HepG2 (cell line): ENCODE measurements at places on chromosomes 3 and 15. TPM values are rescaled to one million over a fixed set of nuclear protein-coding genes. Genes with fewer than 3 reads are reported as not detected.
A peak's percentile ranks its signal among the peaks of the same experiment; 100 is the strongest.

TMCO5A gene
- total RNA-seq = not detected in 2 replicates

DNA sequence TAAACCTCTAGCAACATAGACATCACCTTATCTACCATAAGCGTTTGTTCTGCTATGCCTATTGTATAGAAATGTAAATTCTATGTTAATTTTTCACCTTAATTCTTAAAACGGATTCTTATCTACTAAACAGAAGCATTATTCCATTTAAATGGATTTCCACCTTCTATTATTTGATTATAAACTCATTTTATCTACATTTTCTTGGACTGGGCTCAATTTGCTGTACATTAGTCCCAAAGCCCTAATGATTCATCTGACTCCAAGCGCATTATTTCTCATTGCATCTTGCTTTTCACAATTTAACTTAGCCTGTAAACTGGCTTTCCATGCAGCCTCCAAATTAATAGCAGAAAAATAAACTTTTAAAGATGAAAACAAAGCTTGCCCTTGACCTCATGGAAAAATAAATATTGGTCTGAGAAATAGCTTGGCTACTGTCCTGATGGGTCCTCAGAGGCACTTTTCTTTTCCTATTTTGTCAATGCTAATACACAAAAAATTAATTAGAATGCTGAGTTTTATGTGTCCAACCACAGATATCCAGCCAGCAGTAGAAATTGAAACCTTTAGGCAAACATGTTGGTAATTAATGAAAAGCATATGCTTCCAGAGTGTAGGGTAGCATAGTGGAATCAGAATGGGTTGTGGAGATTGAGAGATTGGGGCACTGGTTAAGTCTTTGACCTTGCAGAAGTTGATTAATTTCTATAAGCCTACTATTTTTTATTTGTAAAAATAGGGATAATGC lies 81.4 kb upstream of the CFAP20DC start:
- no peak for DNase-seq

GRCh38 chr15:88651971-88652370 lies 13.2 kb downstream of the ISG20 start:
- DNase-seq = no peak

- DNase-seq = no peak
These were observed 1.1 kb downstream of the SEC11A start for GRCh38 chr15:84714821-84715220.

DNA sequence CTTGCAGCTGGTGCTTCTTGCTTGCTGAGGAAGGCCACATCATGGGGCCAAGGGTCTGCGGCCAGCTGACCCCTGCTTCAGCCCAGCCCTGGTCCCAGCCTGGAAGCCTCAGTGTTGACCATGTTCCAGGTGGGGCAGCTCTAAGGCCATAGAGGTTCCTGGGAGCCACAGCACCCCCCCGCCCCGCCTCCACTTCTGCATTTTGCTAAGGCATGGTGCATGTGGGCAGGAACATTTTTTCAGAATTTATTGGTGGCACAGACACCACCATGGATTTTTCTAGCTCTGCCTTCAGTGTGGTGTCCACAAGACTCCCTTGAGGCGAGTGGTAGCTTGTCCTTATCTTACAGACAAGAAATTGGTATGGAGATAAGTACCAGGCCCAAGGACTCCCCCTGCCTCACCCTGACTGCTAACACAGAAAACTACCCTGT lies 1.9 kb upstream of the CHST14 start:
- no peak for DNase-seq

POPDC2 gene
- 0.18 TPM in 1 of 2 replicates, not detected in the other for total RNA-seq

PCCB gene
- total RNA-seq = 88.7 and 92.6 TPM in 2 replicates

CFAP161 gene
- not detected in 2 replicates for total RNA-seq

DNA sequence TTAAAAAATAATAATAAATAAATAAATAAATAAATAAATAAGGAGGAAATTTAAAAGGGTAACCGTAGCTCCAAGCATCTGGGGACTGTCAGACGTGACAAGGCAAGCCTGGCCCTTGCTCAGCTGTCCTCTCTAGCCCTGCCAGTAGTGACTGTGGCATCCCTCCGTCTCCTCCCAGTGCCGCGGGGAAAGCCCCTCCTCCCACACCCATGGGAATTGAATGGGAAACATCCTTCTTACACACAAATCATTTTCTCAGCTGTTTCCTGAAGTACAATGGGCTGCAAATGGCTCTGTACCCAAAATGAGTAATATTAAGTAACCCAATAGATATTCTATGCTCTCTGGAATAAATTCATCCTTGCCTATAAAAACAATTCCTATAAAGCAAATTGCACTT lies 101.6 kb upstream of the RAD18 start:
- no peak for DNase-seq

SGO1 gene
- 16.1 and 23.8 TPM in 2 replicates for total RNA-seq

CLN6 gene
- 11.1 and 27.1 TPM in 2 replicates for total RNA-seq

GRCh38 chr3:136428167-136428566 lies 178.0 kb downstream of the PCCB start:
- no peak for DNase-seq

DNA sequence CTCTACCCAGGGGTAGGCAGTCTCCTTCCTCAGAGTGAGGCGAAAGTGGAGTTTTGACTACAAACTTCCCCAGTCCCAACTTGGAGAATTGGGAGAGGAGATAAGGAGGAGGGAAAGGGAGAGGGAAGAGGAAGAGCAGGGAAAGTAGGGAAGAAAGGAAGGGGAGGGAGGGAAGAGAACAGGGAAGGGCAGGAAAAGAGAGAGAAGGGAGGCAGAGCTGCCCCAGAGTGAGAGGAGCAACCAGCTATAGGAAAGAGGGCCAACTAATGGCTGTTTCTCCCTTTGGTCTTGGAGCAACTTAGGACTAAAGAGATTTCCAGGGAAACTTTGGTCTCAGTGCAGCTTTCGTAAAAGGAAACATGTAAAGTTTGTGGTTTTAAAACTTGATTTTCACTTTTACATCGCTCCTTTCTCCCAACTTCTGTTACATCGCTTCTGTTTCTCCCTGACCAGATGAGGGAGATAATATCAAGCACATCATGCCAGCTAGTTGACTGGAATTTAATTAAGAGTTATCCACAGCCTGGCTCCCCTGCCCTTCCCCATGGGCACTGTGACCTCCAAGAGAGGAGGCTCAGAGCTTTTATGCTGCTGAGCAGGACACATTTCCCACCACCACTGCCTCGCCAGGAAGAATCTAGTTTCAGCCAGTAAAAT lies 1.4 kb downstream of the CA12 start:
- DNase-seq = no peak

DNA sequence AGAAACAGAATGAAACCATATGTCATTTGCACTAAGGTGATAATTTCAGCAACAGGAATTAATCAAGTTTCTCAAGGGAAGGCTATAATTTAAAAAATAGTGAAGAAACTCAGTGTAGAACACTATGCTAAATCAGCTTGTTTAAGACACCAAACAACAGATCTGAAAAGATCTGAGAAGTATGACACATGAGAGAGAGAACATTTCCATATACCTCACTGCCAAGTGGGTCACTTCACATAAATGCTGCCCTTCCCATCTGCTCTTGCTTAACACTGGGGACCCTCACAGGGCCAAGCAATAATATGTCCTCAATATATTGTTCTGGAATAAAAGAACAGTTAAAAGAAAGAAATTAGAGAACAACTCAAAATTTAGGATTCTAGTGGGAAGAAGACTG lies 45.6 kb upstream of the CHMP2B start:
- DNase-seq = no peak

TEX55 gene
- not detected in 2 replicates for total RNA-seq

DNA sequence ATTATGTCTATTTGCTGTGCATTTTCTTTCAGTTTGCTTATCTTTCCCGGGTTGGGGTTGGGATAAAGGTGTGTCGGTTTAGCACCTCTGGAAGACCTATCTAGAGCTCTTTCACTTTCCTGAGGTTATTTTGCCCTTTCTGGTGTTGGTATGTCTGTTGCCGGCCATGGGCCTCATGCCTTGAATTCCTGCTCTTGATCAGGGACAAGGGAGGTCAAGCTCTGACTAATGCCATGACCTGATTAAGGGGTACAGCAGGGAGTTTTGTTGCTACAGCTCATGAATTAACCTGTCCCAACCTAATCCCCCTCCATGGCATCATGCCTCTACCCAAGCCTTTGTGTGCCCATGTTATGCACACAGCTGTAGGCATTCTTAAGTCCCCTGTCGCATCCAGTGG lies 70.5 kb upstream of the GOLGA6B start:
- no peak for DNase-seq

- DNase-seq = no peak
These were observed 203.8 kb downstream of the RPLP1 start for GRCh38 chr15:69656271-69657030.

CFAP92 gene
- 0.45 and 0.46 TPM in 2 replicates for total RNA-seq

DNA sequence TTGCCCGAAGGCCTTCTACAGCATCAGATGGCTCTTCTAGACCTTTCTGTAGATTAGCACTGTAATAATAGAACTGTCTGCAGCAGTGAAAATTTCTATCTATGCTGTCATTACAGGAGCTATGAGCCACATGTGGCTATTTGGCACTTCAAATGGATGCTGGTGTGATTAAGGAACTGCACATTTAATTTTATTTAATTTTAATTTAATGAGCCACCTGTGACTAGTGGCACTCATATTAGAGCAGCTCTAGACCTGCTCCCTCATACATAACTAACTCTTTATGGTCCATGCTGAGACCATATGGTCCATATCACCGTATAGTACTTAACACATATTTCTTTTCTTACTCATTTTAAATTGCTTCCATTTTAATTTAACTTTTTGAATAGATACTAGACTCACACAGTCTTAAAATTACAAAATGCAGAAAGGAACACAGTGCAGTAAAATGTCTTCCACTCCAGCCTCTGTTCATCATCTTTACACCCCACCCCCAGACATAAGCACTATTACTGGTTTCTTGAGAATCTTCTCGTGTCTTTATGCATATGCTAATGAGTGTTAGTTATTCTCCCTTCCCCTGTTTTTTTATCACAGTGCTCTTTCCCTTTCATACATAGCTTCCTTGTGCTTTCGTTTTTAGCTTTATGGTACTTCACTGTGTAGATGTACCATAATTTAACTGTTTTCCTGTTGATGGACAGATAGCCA lies 9.6 kb downstream of the LSM3 start:
- DNase-seq = no peak

DNA sequence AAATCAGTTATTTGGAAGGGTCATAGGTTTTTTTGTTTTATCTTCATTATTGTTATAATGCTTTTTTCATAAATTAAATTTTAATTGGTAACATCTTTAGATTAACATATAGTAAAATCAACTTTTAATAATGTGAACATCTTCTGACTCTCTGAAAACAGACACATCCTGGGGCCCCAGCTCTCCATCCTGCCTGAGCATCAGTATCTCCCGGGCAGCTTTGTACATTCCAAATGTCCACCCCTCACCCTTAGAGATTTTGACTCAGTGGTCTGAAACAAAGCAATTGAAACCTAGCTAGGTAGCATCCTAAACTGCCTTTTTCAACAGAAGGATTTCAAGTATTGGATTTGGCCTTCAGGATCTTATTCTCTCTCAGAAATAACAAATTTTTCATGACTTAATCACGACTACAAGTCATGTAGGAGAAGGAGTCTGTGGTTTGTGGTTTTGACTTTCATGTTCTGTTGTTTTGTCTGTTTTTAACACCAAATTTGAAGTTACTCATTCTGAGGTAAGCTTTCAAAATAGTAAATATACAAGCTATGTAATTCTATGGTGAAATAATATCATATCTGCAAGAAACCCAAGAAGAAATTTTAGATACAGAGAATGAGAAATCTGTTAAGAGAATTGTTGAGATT lies 147.3 kb upstream of the UBE2E2 start:
- no peak for DNase-seq

- no peak for DNase-seq
These were observed 140.8 kb upstream of the PRR23C start for GRCh38 chr3:139185527-139185926.

GRCh38 chr3:81443958-81444357 lies 317.5 kb downstream of the GBE1 start:
- no peak for DNase-seq

GRCh38 chr3:14552041-14552648 lies 12.0 kb upstream of the GRIP2 start:
- DNase-seq = no peak

CCDC51 gene
- 29.4 and 38.3 TPM in 2 replicates for total RNA-seq

- DNase-seq = no peak
These were observed 185.0 kb upstream of the PRICKLE2 start for GRCh38 chr3:64410226-64410625.

DNA sequence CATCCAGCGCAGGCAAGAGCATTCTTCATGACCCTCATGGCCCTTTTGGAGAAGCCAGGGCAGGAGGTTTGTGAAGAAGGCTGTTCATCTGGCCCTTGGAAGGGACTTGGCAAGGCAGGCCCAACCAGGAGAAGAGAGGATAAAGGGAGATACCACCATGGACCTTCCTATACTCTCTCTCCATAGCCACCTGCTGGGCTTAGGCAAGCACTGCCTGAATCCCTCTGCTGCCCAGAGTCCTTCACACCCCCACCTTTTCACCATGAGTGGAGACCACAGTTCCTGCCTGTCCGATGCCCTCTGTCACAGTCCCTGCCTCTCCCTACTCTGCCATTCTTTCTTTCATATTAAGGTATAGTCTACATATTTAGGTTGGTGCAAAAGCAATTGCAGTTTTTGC lies 10.6 kb upstream of the SFMBT1 start:
- peak; percentile 66 for DNase-seq

SLC24A5 gene
- not detected in 2 replicates for total RNA-seq

CEP19 gene
- 1.2 and 1.5 TPM in 2 replicates for total RNA-seq

GREM1 gene
- 0.02 and 0.11 TPM in 2 replicates for total RNA-seq

- DNase-seq = peak; percentile 74
These were observed 40.8 kb downstream of the EOMES start for GRCh38 chr3:27681249-27681748.

DNA sequence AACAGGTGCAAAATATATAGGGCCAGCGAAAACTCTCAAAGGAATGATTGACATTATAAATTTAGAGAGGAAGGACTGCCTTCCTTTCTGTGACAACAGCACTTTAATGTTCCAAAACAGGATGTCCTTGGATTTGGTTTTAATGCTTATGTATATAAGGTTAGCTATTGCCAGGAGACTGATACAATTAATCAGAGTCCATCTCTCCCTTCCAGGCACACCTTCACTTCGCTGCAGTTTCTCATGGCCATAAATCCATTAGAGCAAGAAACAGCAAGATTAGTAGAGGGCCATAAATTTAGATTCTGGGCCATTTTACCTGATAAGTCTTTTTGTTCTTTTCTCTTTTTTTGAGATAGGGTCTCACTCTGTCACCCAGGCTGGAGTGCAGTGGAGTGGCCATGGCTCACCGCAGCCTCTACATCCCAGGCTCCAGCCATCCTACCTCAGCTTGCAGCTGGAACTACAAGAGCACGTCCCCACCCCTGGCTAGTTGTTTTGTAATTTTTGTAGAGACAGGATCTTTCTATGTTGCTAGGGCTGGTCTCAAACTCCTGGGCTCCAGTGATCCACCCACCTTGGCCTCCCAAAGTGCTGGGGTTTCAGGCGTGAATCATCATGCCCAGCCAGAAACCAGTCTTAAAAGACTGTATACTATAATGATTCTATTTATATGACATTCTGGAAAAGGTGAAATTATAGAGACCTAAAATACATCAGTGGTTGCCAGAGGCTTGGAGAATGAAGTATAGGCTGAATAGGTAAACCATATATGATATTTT lies 15.7 kb upstream of the TFRC start:
- DNase-seq = no peak

GRCh38 chr3:101962055-101962454 lies 112.7 kb downstream of the NFKBIZ start:
- DNase-seq = no peak

RETNLB gene
- total RNA-seq = not detected in 2 replicates

- peak; percentile 60 for DNase-seq
These were observed 15.3 kb upstream of the ADIPOQ start for GRCh38 chr3:186826976-186827857.
